CD4-positive, alpha-beta T cell treated with Interleukin-15 for 4 hours (primary cell): ENCODE measurements at places on chromosomes 5 and 9.

- no peak for DNase-seq
These were observed 941.4 kb upstream of the CTNND2 start for GRCh38 chr5:12845549-12846159.

DNA sequence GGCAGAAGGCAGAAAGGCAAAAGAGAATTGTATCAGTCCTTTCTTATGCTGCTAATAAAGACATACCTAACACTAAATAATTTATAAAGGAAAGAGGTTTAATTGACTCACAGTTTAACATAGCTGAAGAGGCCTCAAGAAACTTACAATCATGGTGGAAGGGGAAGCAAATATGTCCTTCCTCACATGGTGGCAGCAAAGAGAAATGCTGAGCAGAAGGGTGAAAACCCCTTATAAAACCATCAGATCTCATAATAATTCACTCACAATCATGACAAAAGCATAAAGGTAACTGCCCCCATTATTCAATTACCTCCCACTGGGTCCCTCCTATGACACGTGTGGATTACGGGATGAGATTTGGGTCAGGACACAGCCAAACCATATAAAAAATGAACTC is 312.5 kb upstream of the PTGER4 start:
- DNase-seq: peak; percentile 46

DNA sequence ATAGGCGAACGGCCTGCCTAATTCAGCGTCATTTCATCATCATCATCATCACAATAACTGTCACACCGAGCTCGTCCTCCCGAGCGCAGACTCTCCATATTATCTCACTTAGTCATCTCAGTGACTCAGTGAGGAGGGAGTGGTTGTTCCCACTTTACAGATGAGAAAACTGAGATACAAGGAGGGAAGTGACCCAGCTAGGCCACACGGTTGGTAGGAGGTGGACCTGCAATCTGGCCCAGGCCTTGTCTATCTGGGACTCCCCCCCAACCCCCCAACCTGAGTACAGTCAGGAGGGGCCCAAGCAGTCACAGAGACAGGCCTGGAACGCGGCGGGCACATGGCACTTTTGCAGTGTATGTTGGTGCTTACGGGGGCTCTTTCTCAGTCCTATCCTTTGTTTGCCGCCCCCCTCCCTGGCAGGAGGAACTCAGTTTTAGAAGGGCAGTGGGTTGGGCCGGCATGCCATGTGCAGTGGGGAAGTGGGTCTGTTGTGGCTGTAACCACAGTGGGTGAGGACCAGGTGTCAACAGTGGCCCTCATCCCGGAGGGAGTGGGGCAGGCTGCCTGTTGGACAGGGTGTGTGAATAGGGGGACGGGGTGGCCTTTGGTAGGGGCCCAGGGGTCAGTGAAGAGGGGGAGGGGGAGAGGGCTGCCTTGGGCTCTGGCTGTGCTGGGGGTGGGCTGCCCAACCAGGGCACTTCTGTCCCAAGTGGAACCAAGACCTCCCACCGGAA is 1.7 kb upstream of the RXRA start:
- DNase-seq: peak; percentile 39

- DNase-seq: no peak
These were observed 12.2 kb upstream of the SMIM32 start for GRCh38 chr5:136205061-136205702.

DNA sequence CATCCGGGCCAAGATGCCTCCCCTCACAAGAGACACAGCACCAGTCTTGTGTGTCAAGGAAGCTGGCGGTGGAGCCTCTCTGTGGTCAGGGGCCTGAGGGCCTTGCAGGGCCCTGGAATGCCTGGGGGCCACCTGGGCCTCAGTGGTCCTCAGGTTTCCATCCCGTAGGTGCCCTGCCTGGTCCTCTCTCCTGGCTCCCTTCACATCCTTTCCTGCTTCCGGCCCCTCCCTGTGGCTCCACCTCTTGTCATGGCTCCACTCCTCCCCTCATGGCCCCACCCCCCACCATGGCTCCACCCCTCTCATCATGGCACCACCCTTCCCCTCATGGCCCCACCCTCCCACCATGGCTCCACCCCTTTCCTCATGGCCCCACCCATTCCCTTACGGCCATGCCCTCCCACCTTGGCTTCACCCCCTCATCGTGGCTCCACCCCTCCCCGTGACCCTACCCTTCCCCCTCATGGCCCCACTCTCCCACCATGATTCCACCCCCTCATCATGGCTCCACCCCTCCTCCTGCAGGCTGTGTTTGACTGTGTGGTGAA is 175.8 kb downstream of the CACNA1B start:
- no peak for DNase-seq
